Activated naive CD8-positive, alpha-beta T cell treated with anti-CD3 and anti-CD28 coated beads, Interleukin-2, amount 10 ng/mL, durations not matched to agents 7 days and 5 days (primary cell): ENCODE measurements at places on chromosomes 4 and X.

GRCh38 chr4:74805601-74806000, 11.3 kb upstream of the BTC start:
- H3K4me3 ChIP-seq = no peak overlapping the region
- peaks cover 3% of the 10 kb centered on the region for H3K27me3 ChIP-seq
- no peak for DNase-seq
- H3K36me3 ChIP-seq = no peaks in the 10 kb centered on the region
- H3K27ac ChIP-seq = no peak overlapping the region

GRCh38 chr4:93764639-93765246, 63.8 kb upstream of the ATOH1 start:
- no peaks in the 10 kb centered on the region for H3K27me3 ChIP-seq
- no peaks in the 10 kb centered on the region for H3K4me1 ChIP-seq
- no peak for DNase-seq

- H3K27ac ChIP-seq = no peak overlapping the region
- no peak overlapping the region for H3K4me3 ChIP-seq
- H3K36me3 ChIP-seq = no peaks in the 10 kb centered on the region
- DNase-seq = no peak
- no peaks in the 10 kb centered on the region for H3K4me1 ChIP-seq
Measured at GRCh38 chrX:74450803-74451449, 29.6 kb downstream of the SLC16A2 start.

DNA sequence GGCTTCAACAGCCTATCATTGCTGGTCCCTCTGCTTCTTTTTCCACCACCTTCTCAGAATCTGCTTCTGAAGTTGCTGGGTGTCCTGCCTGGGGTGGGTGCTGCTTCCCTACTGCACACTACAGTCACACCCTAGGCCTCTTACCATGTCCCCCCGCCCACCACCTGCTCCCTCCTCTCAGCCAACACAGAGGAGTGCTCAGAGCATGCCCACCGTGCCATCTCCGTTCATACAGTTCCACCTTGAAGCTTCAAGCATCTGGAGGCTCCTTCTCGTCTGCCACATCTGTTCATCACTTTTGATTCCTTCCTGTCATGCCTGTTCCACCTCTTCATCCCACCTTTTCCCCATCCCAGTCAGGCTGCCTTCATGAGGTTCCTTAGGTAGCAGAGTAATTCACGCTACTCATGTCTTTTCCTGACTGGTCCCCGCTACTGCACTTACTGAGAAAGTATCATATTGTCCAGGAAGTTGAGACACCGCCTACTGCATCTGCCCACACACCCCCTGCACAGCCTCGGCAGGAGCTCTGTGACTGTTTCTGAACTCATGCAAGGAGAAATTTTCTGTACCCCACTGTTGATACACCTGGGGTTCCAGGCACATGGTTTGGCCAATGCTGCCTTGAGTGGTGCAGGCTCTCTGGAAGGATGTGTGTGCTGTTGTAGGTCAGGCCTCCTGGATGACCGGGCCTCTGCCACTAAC, 39.5 kb downstream of the HADH start:
- peak overlapping the region; percentile 87 for H3K4me3 ChIP-seq
- peaks cover 46% of the 10 kb centered on the region for H3K4me1 ChIP-seq
- peak overlapping the region; percentile 91 for H3K27ac ChIP-seq
- no peaks in the 10 kb centered on the region for H3K27me3 ChIP-seq
- peak; percentile 54 for DNase-seq

DNA sequence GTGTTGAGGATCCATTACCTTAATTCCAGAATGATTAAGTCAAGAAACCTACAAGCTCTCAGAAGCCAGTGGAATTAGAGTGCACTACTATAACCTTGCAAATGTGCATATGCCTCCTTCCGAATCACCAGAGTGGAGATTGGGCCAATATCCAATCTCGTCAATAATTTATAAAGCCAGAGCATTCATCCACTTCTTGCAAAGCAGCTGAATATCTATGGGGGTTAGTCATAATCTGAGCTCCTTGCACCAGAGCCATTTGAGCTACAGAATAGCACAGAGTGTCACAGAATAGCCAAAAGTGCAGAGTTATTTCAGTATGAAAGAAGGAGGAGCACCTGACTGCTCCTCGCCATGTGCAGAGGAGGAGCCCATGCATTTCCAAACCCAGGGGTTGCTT, 69.2 kb upstream of the MTM1 start:
- no peak for DNase-seq
- no peaks in the 10 kb centered on the region for H3K4me1 ChIP-seq
- peaks cover 2% of the 10 kb centered on the region for H3K27me3 ChIP-seq
- no peaks in the 10 kb centered on the region for H3K36me3 ChIP-seq
